ENCODE measurements at places on chromosomes 1 and 21. TPM values are rescaled to one million over a fixed set of nuclear protein-coding genes. Genes with fewer than 3 reads are reported as not detected.

NGF gene
- total RNA-seq, result 4.3 TPM

ACTA1 gene
- not detected for total RNA-seq

FGR gene
- total RNA-seq, result not detected

CR1 gene
- total RNA-seq, result not detected

PGLYRP3 gene
- not detected for total RNA-seq

LHX8 gene
- 8.6 TPM for total RNA-seq

CFHR4 gene
- total RNA-seq, result not detected

CSF3R gene
- not detected for total RNA-seq

FRRS1 gene
- total RNA-seq, result 9.7 TPM

LRRC39 gene
- 1.1 TPM for total RNA-seq

- peak; percentile 50 for DNase-seq
Observed at GRCh38 chr1:110746644-110747259, 72.0 kb upstream of the KCNA3 start.

- no peak for DNase-seq
Observed at GRCh38 chr1:30638811-30639210, 84.6 kb downstream of the MATN1 start.

DNA sequence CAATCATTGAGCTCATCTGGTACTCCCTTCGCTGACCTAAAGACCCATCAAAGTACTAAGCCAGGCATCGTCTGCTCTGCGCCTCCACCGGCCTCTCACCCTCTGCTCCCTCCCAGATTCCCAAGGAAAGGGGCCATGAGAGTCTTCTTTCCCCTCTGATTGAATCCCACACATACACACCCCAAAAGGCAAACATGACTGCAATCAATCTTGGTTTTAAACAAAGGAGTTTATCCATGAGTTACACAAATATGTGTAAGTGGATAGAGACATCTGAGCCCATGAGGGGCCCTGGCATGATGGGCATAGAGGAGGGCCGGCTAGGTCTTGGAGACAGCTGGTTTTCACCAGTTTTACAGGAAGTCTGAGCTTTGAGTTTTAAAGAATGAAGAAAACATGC lies 50.9 kb downstream of the CAPN2 start:
- DNase-seq, result no peak

- DNase-seq, result no peak
Observed at GRCh38 chr1:1391225-1391624, 7.9 kb downstream of the CCNL2 start.

DNA sequence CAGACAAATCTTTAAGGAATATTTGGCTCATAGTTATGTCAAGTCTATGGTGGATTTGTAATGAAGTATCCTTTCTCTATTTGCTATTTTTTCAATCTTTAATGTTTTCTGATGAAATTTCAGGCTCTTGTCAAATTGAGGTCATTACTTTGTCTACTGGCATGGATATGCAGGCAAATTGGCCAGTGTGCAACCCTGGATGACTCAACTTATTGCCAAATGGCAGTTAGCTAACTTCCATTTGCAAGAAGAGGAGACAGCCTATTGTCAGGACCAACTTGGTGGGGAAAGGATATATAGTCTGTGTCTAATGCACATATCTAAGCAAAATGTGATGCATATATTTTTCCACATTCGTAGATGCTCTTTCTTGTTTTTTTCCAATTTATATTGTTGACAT lies 530.5 kb downstream of the PTBP2 start:
- peak; percentile 74 for DNase-seq

DNA sequence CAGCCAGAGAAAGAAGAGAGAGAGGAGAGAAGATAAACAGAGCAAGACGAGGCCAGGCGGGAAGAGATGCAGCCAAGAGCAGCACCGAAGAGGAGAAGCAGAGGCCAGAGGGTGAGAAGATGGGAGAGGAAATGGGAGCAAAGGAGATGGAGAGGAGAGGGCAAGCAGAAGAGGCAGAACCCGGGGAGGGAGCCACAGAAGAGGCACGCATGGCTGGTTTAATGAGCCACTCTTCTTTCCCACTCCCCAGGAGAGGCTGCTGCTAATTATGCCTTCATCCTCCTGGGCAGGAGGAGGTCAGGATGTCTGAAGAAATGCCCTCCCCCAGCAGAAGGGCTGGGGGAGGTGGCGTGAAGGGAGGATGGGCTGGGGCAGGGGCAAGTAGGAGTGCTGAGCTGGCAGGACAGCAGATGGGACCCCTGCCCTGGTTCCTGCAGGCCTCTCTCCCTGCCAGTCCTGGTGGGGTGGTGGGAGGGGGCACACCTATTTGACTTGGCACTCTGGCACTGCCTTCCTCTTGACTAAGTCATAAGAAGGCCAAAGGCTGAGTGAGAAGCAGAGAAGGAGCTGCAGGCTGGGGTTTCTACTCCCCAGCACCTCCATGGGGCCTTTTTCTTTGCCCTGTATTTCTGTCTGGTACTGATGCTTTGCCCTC lies 32.3 kb downstream of the KIRREL1 start:
- DNase-seq, result no peak

DNA sequence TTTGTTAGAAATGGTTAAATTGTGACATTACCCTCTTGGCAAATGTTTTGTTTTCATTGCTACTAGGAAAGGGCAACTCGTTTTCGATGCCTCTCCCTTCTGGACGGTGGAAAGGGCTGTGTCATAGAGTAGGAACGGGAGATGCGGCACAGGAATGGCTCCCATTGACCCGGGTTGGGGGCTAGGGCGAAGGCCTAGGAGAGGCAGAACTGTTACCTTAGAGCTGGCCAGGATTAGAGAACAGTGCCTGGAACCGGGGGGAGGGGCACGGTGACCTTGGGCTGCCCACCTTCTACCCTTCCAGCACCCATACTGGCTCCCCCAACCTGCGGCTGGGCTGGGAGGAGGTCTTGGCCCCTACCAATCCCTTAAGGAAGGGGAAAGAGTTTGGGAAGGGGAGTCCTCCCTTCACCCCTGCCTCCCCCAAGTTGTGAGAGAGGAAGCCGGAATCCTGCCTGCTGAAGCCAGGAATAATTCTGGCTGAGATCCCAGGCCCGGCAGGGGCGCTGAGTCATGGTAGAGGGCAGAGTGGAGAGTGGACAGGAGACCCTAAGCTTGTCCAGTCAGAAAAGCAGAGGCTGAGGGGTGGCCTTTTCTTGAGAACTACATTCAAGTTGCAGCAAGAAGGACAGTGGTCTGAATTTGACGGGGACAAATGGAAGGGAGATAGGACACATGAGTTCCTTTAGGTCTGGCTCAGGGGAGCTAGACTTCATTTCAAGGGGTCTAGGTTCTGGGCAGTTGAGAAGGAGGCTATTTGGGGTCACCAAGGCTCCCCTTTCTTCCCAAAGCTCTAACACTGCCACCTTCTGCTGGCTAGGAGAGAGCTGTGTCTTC lies 8.2 kb downstream of the LMNA start:
- peak; percentile 91 for DNase-seq

- DNase-seq, result no peak
Observed at GRCh38 chr1:226698659-226699058, 40.4 kb downstream of the ITPKB start.
